ENCODE measurements at places on chromosomes 1 and 21. TPM values are rescaled to one million over a fixed set of nuclear protein-coding genes. Genes with fewer than 3 reads are reported as not detected.

- peak; percentile 20 for DNase-seq
Observed at GRCh38 chr1:220487297-220487820, 40.6 kb upstream of the MARK1 start.

The RIPPLY3 gene
- not detected for total RNA-seq

DNA sequence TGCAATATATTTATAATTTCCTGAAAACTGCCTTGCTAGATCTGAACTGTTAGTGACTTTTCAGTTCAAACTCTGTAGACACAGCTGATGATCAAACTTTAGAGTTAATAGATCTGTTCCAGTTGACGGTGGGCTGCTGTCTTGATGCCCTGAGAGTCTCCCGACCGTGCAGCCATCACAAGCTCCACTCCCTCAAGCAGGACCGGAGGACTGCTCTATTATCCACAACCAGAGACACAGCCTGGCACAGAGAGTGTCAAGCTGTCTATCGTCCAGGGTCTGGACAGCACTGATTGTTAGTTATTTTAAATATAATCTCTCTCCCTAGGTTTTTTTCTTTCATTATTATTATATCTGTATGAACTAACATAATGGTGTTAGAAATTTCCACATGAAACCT, 8.0 kb downstream of the CHODL start:
- no peak for DNase-seq

The A3GALT2 gene
- total RNA-seq: not detected

DNA sequence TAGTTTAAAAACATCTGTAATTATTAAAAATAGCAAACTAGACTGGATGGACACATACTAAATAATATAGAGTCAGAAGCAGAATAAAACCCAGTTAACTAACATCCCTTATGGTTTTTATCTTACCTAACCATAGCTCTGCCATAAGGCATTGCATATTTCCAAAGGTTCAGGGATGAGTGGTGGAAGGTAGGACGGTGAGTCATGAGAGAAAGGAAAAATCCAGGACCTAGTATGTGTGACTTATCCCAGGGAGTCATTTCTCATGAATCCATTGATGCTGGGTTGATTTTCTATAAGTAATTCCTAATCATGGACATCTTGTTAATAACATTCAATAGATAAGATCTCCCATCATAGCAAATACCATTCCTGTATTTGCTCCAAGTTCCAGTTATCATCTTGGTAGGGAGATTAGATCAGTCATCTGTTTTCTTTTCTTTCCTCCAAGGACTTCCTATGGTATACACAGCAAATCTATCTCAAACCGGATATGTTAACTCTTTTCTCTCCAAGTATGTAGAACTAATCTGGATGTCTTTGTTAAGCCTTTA, 490.7 kb upstream of the B3GALT2 start:
- DNase-seq: no peak

DNA sequence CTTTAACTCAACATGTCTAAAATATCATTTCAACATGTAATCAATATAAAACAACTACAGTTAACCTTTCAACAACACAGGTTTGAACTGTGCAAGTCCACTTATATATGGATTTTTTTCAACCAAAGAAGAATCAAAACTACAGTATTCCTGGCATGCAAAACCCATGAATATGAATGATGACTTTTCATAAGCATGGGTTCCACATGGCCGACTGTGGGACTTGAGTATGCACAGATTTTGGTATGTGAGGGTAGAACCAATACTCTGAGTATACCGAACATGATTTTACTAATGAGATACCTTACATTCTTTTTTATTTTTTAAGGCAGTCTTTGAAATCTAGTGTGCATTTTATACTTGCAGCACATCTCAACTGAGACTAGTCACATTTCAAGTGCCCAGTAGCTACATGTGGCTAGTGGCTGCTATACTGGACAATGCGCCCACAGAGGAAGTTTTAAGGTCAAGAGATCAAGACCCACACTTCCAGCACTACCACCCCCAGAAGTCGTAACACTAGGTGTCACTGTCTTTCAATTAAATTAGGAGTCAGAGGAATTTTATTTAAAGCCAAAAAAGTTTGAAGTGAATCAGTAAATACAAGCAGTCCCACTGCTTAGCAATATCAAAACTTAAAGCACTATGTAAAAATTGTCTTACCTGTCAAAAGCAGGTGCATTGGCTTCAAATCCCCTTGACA, 40.0 kb downstream of the SYNJ1 start:
- no peak for DNase-seq

DNA sequence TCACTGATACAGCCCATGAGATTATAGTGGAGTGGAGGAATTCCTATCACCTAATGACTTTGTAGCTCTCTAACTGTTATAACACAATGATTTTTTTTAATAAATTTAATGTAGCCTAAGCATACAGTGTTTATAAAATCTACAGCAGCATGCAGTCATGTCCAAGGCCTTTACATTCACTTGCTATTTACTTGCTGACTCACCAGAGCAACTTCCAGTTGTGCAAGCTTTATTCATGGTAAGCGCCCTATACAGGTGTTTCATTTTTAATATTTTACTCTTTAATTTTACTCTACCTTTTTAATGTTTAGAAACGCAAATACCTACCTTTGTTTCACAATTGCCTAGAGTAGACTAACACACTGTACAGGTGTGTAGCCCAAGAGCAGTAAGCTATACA, 1652.2 kb downstream of the BRINP3 start:
- DNase-seq: no peak

DNA sequence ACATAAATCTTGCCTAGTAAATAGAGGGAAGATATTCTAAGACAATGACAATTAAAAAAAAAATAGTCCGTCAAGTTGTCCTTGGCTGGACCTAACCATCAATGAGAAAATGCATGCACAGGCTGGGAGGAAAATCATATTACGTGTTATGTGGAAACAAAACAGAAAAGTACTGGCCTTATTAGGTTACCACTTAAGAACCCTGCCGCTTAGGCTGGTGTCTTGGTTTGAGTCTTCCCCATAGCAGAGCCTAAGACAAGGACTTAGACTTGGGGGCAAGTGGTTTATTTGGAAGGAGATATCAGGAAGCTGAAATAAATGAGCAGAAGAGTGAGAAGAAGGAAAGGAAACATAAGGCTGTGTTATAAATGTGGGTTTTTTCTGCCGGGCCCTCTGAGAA, 186.4 kb downstream of the MRPL39 start:
- no peak for DNase-seq

The CDCA8 gene
- total RNA-seq: 47.6 TPM

The NRDC gene
- total RNA-seq: 59.6 TPM

The ALPL gene
- total RNA-seq: 138 TPM

DNA sequence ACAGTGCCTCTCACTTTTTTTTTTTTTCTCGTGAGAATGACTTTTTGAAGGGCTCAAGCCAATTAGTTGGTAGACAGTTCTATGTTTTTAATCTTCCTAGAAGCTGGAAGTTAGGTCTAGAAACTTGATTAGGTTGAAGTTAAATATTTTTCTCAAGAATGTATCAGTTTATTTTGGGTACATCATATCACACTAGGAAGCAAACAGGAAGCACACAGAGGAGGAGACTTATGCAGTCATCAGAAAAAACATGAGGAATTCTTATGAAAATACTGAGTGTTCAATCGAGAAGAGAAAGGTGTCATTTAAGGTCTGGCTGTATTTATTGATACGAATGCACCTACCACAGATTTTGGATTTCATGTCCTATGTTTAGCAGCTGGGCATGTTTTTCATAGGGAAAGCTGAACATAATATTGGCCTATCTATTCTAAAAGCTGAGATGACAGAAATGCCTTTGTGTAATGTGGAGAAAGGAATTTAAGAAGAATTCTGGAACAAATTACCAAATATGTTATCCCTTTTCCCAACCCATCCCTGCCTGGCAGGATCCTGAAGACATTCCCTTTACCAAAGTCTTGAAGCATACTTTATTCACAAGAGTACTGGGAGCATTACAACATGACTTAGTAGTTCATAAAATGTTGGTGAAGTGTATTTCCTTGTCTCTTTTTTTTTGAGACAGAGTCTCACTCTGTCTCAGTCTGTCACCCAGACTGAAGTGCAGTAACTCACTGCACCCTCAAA, 17.5 kb upstream of the ZFP69B start:
- no peak for DNase-seq

Data from LHCN-M2 (cell line).